ENCODE measurements at places on chromosomes 4 and X.
A peak's percentile ranks its signal among the peaks of the same experiment; 100 is the strongest.

DNA sequence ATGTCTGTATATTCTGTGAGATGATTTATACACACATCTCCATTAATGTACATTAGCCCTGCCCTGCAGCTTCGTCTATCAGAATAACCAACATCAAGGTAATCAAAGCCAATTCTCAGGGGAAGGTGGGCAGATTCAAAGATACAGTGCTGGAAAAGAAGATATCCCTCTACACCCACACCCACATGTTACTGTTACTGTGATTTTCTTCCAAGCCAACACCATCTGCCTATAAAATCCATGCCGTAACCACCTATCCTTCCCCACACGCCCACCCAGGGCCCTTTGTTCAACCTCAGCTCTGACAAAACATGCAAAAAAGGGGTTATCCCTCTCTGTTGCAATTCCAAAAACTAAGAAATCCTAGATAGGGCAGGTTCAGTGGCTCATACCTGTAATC lies 20.0 kb downstream of the OPHN1 start:
- DNase-seq, result no peak

- no peak for DNase-seq
Observed at GRCh38 chr4:14168919-14169318, 541.4 kb upstream of the BOD1L1 start.

DNA sequence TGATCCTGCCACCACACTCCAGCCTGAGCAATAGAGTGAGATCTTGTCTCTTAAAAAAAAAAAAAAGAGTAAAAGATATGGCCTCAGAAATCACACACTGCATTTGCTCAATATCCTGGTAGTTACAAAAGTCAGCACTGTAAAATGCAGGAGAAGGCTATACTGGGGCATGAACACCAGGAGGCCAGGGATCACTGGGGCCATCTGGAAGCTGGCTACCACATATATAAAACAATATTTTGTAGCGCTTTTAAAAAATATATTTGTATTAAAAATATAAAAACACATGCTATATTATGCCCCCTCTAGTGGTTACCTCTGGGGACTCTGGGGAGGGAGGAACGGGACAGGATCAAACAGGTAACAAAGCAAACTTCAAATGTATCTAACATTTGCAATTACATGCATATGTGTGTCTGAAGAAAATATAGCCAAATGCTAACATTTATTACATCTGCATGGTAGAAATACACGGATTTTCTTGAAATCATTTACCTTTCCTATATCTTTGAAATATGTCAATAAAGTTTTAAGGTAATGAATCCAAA lies 4.0 kb downstream of the C4orf46 start:
- peak; percentile 25 for DNase-seq

GRCh38 chrX:95291561-95291960 lies 1393.1 kb upstream of the DIAPH2 start:
- no peak for DNase-seq

DNA sequence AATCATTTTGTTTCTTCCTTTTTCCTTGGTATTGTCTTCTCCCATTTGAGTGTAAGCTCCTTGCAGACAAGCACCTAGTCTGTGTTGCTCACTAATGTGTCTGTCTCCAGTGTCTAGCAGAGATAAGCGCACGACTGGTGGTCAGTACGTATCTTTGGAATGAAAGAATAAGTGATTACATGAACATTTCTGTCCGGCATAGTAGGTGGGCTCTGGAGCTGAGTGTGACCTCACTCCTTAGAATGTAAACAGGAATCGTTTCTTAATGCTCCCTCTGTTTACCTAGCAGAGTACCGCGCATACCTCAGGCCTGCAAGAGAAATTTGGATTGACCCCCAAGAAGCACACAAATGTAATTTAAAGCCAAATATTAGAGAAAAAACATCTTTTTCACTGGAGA lies 235.4 kb downstream of the MAML3 start:
- DNase-seq, result no peak

DNA sequence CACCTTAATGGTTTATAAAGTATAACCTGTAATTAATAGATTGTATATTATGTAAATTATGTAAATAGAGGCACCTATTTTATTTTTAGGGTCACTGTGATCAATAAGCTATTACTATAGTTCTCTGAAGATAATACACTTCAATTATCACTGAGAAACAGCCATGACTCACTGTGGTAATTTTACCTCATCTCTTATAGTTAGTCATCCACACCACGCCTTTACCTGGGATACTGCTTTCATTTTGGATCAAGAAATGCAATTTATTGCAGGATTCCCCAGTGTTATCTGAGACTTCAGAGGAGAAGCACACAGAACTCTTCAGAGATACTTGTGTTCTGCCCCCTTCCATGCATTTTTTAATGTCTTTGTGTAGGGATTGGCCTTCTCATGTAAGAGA lies 348.1 kb upstream of the ATOH1 start:
- DNase-seq, result no peak

DNA sequence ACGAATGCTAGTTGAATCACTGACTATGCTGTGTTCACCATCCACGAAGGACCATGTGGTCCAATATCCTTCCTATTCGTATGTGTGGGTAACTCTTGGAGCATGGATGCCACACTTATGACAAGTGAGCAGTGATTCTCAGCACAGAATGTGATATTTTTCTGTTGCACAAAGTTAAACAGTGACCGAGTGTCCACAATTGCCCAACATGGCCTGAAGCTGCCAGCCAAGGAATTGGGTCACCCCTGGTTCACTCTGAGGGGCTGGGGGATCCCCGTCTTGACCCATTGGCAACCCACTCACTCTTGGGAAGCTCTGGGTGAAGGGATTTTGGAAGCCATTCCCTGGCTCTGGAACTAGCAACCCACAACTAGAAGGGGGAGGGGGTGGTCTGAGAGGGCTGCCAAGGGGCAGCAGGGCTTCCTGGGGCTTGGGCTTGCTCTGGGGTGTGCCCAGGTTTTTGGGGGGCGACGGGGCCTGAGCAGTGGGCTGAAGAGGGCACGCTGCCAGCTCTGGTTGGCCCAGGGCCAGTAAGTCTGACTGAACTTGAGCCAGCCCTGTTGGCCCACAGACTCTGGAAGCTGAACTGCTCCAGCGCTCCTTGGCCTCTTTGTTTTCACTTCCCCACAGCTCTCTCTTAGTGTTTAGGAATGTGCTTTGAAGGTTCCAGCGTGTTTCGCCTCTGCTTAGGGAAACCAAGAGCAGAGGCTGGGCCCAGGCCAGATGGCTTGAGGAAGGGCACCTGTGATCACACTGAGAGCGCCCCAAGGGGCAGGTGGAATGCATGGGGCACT lies 43.1 kb upstream of the BCOR start:
- DNase-seq, result no peak

DNA sequence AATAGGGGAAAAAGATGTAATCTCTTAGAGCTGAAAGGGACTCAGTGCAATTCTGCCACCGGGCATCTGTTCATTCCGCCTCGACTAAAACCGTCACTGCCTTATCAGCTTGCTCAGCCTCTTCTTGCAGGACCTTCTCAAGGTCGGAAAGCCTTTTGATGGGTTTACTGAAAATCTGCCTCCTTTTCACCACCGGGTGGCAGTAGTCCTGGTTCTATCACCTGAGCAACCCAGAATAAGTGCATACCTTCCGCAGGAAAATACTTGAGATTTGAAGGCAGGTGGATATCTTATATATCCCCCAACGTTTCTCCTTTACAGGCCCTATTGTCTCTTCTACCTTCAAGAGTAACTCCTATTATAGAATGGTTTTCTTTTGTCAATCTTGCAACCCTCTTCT lies 103.4 kb upstream of the PAK3 start:
- DNase-seq, result peak; percentile 15

- DNase-seq, result no peak
Observed at GRCh38 chr4:59837751-59838150, 1362.4 kb upstream of the ADGRL3 start.
